Stimulated activated CD4-positive, alpha-beta T cell treated with anti-CD3 and anti-CD28 coated beads, TNF-alpha, amount 100 ng/mL, for 4 hours (primary cell): ENCODE measurements at places on chromosomes 13 and 19.

GRCh38 chr19:34838753-34839431, 65.9 kb upstream of the ZNF599 start:
- DNase-seq, result no peak

- DNase-seq, result no peak
Observed at GRCh38 chr19:41843371-41843770, 1.1 kb downstream of the LYPD4 start.

GRCh38 chr19:15576526-15577156, 38.4 kb upstream of the CYP4F8 start:
- DNase-seq, result no peak

DNA sequence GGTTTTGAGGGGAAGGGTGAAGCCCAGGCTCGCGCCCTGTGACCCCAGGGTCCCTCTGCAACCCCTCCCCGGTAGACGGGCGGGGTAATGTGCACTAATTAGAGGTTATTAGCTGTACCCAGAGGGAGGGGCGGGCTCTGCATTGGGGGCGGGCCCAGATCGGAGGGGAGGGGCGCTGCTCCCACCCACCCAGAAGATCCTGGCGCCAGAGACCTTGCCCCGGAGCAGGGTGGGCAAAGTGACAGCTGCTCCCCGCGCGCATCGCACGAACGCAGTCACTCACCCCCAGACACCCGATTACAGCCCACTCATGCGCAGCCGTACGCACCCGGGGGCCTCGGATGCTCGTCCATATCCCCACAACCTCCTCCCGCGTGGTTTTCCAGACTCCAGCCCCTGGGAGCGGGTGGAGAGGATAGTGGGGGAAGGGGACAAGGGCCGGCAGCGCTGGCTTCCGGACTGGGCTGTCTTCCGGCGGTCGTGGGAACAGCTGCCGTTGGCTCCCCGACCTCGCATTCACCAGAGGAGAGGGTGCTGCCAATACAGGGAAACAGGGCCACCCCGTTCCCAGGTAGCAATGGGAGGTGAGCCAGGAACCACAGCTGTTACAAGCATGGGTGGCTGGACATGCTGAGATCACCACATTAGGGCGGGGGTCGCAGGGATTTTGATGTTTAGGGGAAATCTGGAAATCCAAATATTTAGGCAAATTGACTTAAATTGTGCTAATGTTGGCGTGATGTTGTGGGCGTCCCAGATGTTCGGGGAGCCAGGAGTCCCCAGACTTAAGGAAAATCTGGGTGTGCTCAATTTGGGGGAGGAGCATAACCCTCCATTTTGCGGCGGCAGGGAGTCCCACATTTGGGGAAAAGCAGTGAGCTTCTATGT, 2.9 kb upstream of the HOOK2 start:
- no peak for DNase-seq

- DNase-seq, result no peak
Observed at GRCh38 chr13:84118839-84119409, 236.7 kb upstream of the SLITRK1 start.

DNA sequence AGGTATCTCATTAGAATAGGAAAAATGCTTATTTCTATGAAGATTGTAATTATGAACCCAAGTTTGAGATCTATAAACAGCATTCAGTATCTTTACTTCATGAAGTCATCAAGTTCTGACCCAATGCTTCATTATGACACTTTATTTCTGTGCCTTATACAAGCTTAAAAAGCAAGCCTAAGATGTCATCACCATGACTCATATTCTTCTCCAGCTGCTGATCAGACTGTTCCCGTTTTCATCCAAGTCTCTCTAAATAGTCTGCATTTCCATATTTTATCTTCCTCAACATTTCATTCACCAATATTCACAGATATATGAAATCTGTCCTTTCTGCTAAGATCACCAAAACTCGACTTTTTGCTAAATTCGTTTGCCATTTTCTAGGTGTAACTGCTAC, 1247.2 kb upstream of the PRR20A start:
- no peak for DNase-seq

DNA sequence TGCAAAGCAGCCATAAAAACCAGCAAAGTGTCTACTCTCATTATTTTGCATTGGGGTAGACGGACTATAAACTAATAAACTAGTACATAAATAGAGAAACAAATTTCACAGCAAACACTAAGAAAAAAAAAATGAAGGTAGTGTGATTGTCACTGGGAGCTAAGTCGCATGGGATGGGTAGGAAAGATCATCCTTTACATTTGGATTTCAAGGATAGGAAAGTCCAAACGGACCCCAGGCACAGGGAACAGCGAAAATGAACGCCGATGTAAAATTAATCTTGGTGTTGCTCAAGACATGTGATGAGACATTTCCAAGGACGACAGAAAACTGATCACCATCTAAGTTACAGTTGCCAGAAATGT, 690 bp upstream of the SGTA start:
- DNase-seq, result no peak

- DNase-seq, result no peak
Observed at GRCh38 chr19:52533901-52534300, 6.4 kb downstream of the ZNF808 start.

DNA sequence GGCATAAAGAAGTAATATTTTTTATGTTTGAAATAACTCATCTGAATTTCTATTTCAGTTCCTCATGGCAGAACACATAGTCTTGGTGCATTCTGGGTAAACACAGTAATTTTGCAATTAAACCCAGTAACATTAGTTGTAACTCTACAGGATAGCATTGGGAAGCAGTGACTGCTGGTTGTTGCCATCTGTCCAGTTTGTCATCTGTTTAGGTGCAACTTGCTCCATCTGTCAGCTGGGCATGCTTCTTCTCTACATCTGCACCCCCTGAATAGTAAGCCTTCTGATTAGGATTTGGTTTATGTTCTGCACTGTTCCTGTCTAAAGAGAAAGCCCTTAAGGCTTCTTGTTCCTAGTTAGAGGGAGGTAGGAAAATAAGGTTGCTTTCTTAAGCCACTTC, 63.5 kb upstream of the CSNK1A1L start:
- DNase-seq, result no peak

DNA sequence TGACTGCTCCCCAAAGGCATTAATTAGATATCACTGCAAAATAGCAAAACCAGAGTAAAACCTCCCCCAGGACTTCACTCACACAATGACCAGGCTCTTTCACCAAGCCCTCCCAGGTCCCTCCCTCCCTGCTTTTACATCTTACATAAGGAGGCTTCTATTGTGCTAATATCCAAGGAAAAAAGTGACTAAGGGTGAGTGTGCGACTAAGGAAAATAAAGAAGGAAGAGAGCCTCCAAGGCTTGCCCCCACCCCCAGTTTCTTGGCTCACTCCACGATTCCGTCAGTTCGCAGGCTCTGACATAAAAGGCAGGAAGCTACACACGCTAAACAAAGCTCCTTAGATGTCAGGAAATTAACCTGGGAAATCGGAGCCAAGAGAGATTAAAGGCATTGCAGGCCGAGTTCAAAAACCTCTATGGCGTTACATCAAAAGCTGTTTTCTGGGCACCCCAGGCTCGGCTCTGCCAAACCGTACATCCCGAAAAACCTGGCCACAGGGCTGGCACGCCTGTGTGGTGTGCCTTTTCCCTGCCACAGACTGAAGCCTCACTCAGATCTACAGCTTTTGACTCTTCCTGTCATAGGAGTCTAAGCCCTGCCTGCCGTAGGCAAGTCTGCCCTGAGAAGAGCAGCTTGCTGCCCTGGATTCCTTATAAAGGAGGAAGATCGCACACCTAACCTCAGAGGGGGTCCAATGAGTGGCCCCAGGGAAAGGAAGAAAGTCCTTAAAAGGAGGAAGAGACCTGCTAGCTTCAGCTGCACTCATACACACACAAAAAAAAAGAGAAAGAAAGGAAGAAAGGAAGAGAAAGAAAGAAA, 67.0 kb upstream of the SERP2 start:
- DNase-seq, result no peak

DNA sequence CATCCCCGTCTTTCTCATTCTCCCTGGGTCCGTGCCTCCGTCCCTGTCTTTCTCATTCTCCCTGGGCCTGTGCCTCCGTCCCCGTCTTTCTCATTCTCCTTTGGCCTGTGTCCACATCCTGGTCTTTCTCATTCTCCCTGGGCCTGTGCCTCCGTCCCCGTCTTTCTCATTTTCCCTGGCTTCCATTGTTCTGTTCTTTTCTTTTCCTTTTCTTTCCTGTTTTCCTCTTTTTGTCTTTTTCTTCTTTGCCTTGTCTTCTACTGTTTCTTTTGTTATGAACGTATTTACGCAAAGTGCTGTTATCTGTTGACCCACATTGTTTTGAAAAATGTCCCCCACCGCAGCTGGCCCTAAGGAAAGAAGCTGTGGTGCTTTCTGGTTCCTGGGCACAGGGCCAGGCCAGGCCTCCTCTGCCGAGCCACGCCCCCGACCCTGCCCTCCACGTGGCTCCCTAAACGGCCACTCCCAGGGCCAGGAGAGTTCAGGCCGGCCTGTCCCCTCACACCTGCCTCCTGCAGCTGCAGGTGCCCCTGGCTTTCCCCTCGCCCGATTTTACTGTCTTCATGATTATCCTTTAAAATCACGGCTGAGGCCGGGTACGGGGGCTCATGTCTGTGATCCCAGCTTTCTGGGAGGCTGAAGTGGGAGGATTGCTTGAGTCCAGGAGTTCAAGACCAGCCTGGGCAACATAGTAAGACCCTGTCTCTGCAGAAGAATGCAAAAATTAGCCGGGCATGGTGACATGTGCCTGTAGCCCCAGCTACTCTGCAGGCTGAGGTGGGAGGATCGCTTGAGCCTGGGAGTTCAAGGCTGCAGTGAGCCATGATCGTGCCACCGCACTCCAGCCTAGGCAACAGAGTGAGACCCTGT, 14.0 kb upstream of the TMPRSS9 start:
- no peak for DNase-seq

DNA sequence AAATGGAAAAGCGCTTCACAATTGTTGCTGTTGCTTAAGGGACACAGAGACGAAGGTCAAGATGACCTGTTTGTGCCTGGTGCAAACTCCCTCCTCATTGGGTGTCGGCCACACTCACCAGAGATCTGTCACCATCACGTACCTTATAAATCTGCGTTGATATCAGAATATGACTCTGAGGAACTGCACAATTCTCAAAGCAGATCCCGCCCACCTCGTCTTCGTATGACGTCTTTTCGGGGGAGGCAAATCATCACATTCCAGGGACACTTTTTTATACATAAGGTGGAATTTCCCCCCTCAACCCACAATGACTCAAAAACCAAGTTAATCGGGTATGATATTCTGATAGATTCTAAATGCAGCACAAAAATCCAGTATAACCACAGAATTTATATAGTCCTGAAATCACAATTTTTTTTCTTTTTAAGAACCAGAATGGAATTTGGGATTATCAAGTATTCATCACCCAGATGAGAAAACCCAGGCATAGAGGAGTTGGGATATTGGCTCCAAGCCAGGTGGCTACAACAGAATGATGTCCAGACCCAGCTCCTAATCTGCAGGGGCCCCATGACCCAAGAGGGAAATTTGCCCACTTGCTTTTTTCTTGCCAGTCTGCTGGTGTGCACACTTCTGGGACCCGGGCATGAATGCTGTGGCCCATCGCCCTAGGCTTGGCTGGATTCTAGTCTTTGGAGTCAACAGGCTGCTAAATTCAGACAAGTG, 50.6 kb upstream of the MTIF3 start:
- DNase-seq, result no peak

DNA sequence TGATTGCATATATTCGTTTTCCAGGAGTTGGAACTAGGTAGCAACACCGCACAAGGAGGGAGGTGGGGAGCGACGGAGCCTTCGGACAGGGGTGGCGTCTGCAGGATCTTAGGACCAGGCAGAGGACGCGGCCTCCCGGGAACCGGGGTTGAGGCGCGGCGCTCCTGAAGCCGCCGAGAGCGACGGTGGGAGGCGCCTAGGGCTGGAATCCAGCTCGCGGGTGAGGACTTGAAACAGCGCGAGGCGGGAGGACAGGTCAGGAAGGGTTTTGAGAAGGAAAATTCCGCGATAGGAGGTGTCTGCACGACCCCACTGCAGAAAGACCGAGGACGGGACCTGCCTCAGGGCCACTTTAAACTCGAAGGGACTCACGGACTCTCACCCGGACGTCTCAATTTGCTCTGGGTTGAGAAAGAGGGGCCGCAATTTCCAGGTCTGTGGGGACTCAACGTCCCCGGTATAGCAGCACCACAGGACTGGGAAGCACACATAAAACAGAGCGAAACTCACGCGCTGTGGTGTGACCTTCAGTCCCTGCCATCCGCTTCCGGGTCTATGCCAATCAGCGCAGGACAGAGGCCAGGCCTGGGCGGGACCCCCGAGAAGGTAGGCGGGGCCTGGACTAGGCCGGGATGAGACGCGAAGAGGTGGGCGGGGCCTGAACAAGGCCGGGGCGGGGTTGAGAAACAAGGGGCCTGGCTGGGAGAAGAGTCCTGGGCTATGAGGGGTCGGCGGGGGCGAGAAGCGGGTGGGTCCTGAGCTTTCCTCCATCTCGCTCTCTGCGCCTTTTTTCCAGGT, at the start of gene ZNF320:
TSS of gene ZNF320 (minus strand) at position 498 of the 798 bp plus-strand sequence. CDS start 7,380 bp downstream, outside the sequence.
- DNase-seq, result peak; percentile 85

GRCh38 chr19:29810504-29810871, 1.3 kb upstream of the CCNE1 start:
- DNase-seq, result no peak

GRCh38 chr13:106587787-106588186, 19.9 kb upstream of the ARGLU1 start:
- no peak for DNase-seq

GRCh38 chr19:49502866-49503581, 6.8 kb downstream of the RPS11 start:
- DNase-seq, result no peak

DNA sequence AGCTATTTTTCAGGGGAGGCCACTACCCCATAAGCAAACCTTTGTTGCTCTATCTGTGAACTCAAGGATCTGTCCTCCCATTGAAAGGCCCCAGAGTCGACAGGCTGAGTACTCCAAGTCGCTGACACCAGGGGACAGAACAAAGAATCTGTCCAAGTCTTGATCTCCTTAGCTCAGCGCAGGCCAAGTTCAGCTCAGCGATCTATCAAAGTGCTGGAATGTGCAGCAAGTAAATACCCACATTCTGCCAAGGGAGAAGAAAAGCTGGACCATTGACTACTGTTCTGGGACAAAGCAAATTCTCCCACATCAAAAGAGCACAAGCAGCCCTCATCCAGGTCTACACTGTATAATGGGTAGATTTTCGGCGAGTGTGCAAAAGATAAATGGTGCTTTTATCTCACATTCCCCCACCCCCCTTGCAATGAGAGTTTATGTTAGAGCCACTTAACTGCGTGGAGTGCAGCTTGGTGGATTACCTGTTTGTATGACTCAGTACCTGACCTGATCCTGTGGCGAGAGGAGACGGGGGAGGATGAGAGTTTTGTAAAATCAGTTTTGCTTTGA, 391.7 kb upstream of the SGCG start:
- DNase-seq, result no peak

GRCh38 chr13:23859904-23860303, 29.3 kb downstream of the MIPEP start:
- DNase-seq, result no peak

- no peak for DNase-seq
Observed at GRCh38 chr19:9009431-9009830, 778 bp downstream of the MUC16 start.
